Activated naive CD8-positive, alpha-beta T cell treated with anti-CD3 and anti-CD28 coated beads for 36 hours (primary cell): ENCODE measurements at places on chromosomes 2 and 18. TPM values are rescaled to one million over a fixed set of nuclear protein-coding genes. Genes with fewer than 3 reads are reported as not detected.

KCNE4 gene
- not detected for total RNA-seq

- no peak overlapping the region for H3K4me3 ChIP-seq
- H3K36me3 ChIP-seq = no peaks in the 10 kb centered on the region
- DNase-seq = no peak
- peaks cover 5% of the 10 kb centered on the region for H3K27me3 ChIP-seq
- no peak overlapping the region for H3K27ac ChIP-seq
Observed at GRCh38 chr2:125634662-125635061, 1021.3 kb upstream of the GYPC start.

PSMA8 gene
- 3.3 TPM for total RNA-seq

DNA sequence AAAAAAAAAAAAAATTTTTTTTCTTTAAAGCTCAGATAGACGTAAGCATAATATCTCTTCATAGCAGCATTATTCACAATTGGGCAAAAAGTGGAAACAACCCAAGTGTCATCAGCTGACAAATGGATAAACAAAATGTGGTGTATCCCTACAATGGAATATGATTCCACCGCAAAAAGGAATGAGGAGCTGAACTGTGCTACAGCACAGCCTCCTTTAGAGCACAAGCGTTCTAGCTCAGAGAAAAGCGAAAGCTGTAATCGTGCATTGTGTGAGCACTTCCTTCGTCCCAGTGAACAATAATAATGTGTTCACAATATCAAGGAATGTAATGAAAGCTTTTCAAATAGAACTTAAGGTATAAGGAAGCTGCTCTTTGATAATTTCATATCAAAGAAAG lies 11.7 kb upstream of the CHMP1B start:
- H3K27me3 ChIP-seq = no peaks in the 10 kb centered on the region
- no peaks in the 10 kb centered on the region for H3K36me3 ChIP-seq
- H3K4me1 ChIP-seq = no peaks in the 10 kb centered on the region

GRCh38 chr2:144357623-144358373 lies 162.1 kb downstream of the ZEB2 start:
- no peak overlapping the region for H3K4me3 ChIP-seq
- H3K36me3 ChIP-seq = no peaks in the 10 kb centered on the region
- peaks cover 20% of the 10 kb centered on the region for H3K4me1 ChIP-seq
- H3K27ac ChIP-seq = peak overlapping the region; percentile 65

- H3K4me1 ChIP-seq = peaks cover 36% of the 10 kb centered on the region
- H3K27ac ChIP-seq = no peak overlapping the region
- H3K36me3 ChIP-seq = peaks cover 2% of the 10 kb centered on the region
- H3K27me3 ChIP-seq = no peaks in the 10 kb centered on the region
Observed at GRCh38 chr2:234410526-234410925, 86.4 kb downstream of the ARL4C start.

- no peak overlapping the region for H3K4me3 ChIP-seq
- DNase-seq = no peak
- H3K27ac ChIP-seq = peak overlapping the region; percentile 42
- peaks cover 2% of the 10 kb centered on the region for H3K36me3 ChIP-seq
- peaks cover 48% of the 10 kb centered on the region for H3K4me1 ChIP-seq
- no peaks in the 10 kb centered on the region for H3K27me3 ChIP-seq
Observed at GRCh38 chr18:58300867-58301266, 256.8 kb downstream of the NEDD4L start.

DNA sequence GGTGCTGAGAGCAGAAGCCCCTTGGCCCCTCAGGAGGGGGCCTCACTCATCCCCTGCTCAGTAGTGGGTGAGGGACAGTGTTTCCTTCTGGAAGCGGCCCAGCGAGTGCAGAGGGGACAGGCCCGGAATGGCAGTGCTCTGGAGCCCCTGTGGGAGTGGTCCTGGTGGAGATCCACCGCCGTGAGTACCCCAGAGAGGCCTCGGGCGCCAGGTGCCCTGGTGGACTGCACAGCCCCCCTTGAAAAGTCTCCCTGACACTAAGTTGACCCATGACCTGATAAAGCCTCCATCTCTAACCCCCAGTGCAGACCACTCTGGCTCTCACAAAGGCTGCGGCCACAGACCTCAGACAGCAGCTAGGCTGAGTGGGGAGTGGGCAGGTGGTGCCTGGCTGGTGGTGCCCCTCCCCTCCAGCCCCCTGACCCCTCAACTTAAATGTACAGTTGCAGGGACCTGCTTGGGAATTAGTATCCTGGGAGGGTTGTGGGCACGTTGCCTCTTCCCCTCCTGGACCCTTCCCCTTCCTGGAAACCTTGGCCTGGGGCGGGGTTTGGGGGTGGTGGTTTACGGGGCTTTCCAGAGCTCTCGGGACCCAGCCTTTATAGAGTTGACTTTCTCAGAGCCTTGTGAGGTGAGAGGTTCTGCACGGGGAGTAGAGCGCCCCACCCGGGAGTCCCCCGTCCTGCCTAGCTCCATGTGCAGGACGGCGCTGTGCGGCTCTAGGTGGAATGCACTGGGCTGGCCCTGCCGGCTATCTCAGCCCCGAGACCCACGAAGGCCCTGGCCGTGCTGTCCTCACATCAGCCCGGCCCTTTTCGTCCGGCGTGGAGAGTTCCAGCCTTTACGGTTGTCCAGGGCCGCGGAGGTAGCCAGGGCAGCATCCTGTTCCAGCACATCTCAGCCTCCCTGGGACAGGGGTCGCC lies 62.7 kb downstream of the RTP5 start:
- no peak for DNase-seq
- no peaks in the 10 kb centered on the region for H3K27me3 ChIP-seq
- no peak overlapping the region for H3K4me3 ChIP-seq
- H3K27ac ChIP-seq = no peak overlapping the region

GRCh38 chr18:66534110-66534509 lies 69.8 kb downstream of the CDH19 start:
- no peak overlapping the region for H3K4me3 ChIP-seq
- H3K27me3 ChIP-seq = no peaks in the 10 kb centered on the region
- no peak overlapping the region for H3K27ac ChIP-seq
- no peaks in the 10 kb centered on the region for H3K36me3 ChIP-seq
- no peaks in the 10 kb centered on the region for H3K4me1 ChIP-seq

TNP1 gene
- total RNA-seq = not detected

DNA sequence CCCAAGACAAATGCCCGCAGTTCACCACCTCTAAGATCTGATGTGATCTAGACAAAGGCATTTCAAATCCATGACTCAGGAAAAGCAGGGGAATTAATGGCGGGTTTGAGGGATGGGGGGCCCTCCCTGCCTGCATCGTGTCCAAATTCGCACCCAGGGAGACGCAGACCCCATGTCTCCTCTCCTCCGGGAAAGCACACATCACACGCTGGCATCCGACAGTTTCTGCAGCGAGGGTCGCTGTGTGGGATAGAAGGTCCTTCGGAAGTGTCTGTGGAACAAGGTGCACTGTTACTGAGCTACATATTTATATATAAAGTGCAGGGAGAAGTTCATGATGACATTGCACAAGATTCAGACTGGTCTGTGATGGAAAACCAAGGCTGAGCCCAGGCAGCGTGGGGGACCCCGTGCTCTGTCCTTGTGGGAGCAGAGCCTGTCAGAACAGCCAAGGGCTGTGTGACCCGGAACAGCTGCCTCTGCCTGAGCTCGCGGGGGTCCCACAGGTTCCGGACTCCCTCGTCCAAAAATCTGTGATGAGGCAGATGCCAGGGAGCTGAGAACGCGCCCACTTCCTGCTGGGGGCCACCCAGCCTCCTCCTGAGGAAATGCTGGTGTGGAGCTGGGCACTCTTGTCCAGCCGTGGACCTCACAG lies 82.3 kb upstream of the CTDP1 start:
- H3K27ac ChIP-seq = no peak overlapping the region
- H3K36me3 ChIP-seq = no peaks in the 10 kb centered on the region
- H3K27me3 ChIP-seq = peaks cover 6% of the 10 kb centered on the region
- no peak for DNase-seq
- H3K4me3 ChIP-seq = no peak overlapping the region

GRCh38 chr18:41034413-41034812 lies 920.6 kb upstream of the PIK3C3 start:
- no peaks in the 10 kb centered on the region for H3K4me1 ChIP-seq
- H3K27me3 ChIP-seq = no peaks in the 10 kb centered on the region
- no peak overlapping the region for H3K4me3 ChIP-seq
- DNase-seq = no peak

DNA sequence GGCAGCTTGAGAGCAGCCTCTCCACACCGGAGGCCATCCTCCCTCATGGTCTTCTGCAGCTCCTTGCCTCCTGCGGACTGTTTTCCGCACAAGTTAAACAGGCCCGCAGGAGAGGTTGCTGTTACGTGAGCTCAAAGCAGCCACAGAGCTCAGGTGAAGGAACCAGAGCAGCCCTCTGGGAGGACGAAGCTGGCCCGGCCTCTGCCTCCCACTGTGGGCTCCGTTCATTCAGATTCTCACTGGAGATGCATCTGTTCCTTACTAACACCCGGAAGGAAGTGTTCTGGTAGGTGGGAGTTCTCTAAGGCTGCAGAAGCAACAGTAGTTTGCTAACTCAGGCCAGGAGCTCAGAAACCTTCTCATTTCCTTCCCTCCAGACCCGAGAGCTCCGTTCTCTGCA lies 10.9 kb downstream of the DIPK1C start:
- H3K27ac ChIP-seq = no peak overlapping the region
- H3K4me1 ChIP-seq = peaks cover 5% of the 10 kb centered on the region
- no peak overlapping the region for H3K4me3 ChIP-seq
- H3K27me3 ChIP-seq = no peaks in the 10 kb centered on the region
- H3K36me3 ChIP-seq = no peaks in the 10 kb centered on the region

DNA sequence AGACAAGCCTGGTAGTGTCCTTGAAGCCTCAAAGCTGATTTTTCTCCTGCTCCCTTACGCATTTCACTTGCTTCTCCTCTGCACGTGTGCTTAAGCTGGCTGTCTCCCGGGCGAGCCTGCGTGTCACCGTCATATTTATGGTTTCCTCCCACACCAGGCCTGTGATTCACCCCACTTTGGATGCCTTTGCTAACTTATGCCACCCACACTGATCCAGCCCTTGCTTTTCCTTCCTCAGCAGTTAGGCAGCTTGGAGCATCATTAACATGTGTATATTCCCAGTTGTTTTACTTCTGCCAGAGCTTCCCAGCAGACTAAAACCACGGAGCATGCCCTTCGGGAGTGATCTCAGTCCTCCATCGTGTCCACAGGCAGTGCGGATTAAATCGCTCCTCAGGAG lies 2.2 kb downstream of the ST3GAL5 start:
- peak overlapping the region; percentile 90 for H3K27ac ChIP-seq
- H3K4me1 ChIP-seq = peaks cover 57% of the 10 kb centered on the region
- no peaks in the 10 kb centered on the region for H3K27me3 ChIP-seq
- H3K4me3 ChIP-seq = peak overlapping the region; percentile 85

- no peaks in the 10 kb centered on the region for H3K36me3 ChIP-seq
- H3K27ac ChIP-seq = no peak overlapping the region
- H3K4me1 ChIP-seq = no peaks in the 10 kb centered on the region
- H3K27me3 ChIP-seq = no peaks in the 10 kb centered on the region
- no peak overlapping the region for H3K4me3 ChIP-seq
Observed at GRCh38 chr2:164719996-164720941, 99.0 kb upstream of the GRB14 start.
